Psoas muscle (tissue), 8 donors: ENCODE measurements at places on chromosomes 3 and 15. TPM values are rescaled to one million over a fixed set of nuclear protein-coding genes. Genes with fewer than 3 reads are reported as not detected.

DNA sequence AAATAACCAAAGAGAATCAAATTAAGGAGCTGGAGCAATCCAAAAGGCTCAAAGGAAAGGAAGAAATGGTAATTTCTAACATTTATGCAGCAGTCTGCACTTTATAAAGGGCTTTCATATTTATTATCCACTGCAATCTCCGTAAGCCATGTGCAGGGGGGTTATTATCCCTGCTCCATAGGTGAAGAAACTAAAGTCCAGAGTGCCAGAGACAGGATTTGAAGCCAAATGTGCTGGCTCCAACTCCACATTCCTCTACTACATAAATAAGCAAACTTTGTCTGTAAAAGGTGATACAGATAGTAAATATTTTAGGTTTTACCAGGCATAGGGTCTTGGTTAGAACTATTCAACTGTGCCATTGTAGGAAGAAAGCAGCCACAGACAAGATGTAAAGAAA lies 221.4 kb downstream of the MINAR1 start:
- DNase-seq, result no peak
- no peak overlapping the region for H3K4me3 ChIP-seq
- no peak overlapping the region for H3K27ac ChIP-seq
- H3K36me3 ChIP-seq, result no peaks in the 10 kb centered on the region

Gene GPR62
- total RNA-seq, result 0.20 TPM

Gene IL5RA
- not detected for total RNA-seq

DNA sequence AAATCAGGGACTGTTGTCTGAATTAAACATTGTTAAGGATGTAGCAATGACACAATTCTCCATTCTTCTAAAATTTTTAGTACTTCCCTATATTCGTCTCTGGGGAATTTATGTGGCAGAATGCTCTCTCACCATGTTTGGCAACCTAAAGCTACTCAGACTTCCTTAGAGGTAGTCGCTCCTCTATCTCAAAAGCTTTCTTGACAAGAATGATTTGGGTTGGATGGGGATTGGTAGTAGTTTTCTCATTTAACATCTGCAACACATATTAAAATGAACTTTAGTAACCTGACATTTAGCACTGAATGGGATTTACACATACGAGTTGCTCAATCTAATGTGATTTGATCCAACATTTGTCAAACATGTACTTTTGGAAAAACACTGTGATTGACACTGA lies 233.3 kb downstream of the RBMS3 start:
- no peaks in the 10 kb centered on the region for H3K36me3 ChIP-seq
- peaks cover 51% of the 10 kb centered on the region for H3K4me1 ChIP-seq
- no peak overlapping the region for H3K4me3 ChIP-seq
- DNase-seq, result no peak
- peak overlapping the region; percentile 23 for H3K27ac ChIP-seq

- H3K4me3 ChIP-seq, result peak overlapping the region; percentile 11
- peaks cover 8% of the 10 kb centered on the region for H3K4me1 ChIP-seq
- DNase-seq, result peak; percentile 55
Measured at GRCh38 chr15:41892621-41893421, 1.0 kb downstream of the SPTBN5 start.
